ENCODE measurements at places on chromosomes 7 and 10.

DNA sequence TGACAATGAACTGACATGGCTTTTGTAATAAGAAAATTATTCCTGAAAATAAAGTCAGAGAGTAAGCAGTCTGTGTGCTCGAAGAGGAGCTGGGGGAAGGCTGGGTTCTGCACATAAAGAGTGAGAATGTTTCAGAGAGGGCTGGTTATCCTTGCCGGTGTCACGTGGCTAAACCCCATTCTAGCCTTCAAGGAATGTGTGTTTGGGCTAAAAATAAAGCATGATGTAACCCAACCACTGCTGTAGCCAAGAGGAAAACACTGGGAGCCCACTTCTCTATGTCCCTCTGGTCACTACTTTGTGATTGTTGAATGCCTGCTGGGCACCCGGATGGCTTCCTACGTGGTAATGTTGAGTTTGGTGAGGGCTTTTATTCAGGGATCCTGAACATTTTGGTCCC lies 23.5 kb downstream of the WDFY4 start:
- DNase-seq = no peak

GRCh38 chr7:55191926-55192692 lies 173.0 kb upstream of the LANCL2 start:
- DNase-seq = no peak

DNA sequence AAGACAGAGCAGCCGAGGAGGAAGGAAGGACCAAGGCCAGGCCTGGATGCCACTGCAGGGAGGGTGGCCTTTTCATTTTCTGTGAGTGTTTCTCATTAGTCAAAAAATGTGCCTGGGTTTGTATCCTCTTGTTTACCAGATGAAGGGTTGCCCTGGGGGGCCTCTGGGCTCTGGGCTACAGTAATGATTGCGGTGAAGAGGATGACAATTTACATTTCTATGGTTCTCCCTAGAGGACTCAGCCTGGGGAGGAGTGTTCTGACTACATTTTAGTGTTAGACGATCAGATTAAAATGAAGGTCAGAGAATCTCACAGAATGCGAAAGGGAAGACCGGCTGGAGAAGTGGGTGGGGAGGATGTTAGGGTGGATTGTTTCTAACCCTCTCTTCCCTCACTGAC lies 108.0 kb upstream of the KMT2C start:
- no peak for DNase-seq

DNA sequence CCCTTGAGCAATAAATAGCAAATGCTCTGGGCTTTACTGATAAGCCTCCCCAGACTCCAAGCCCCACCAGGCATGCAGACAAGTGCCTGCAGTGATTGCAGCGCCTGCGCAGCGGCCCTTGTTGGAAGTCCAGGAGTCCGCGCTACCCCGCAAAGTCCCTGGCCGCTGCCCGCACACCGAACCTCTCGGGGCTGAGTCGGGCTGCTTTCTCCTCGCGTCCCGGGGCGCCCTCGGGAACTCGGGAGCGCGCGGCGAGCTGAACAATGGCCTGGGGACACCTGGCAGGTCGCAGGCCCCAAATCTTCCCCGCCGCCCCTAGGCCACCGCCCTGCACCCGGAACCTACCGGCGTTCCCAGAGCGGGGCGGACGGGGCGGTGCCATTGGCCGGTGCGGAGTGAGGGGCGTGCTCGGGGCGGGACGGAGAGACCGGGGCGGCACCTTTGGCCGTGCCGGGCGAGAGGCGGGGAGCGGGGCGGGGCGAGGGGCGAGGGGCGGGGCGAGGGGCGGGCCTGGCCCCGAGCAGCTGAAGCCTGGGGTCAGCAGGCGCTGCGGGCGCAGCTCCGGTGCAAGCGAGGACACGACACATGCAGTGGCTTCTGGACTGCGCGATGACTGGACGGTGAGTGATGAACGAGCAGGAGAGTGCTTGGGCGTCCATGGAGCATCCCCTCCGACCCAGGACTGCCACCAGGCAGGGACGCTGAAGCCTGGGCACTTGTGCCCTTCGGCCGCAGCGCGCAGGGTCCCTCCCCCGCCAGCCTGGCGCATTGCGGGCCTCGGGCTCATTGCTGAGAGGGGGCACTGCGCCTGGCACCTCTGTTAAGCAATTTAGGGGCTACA lies at the start of gene RASSF4:
Gene RASSF4 (plus strand): TSS at position 556 of the 841 bp plus-strand sequence. CDS start 10,401 bp downstream, outside the sequence.
- peak; percentile 83 for DNase-seq

- no peak for DNase-seq
Measured at GRCh38 chr10:5666841-5667630, 641 bp upstream of the ASB13 start.

DNA sequence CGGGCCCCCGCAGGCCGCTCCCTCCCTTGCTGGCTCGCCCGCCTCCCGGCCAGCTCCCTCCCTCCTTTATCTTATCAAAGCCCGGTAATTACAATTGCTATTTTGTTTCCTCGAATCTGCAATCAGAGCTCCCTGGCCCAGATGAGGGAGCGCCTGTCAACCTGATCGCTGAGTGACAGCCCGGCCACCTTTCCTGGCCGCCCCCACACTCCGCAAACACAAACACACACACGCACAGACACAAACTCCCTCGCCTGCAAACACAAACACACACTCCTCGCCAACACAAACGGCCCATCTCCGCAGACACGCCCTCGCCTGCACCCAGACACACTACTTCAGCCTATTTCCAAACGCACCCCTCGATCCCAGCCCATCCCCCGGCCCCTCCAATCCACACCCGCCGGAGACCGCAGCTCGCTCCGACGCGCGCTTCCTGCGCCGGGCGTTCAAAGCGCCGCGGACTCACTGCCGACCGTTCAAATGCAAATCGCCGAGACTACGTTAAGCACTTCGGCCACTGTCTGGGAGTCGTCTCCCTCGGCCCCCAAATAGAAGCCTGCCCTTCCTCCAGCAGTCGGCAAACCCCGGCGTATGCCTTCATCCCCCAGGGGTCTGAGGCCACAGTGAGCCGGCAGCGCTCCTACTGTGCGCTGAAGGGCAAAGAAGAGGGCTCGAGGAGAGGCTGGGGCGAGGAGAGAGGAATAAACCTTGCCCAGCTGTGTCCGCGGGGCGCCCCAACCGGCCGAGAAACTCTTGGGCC lies 3.0 kb upstream of the FGF8 start:
- no peak for DNase-seq

DNA sequence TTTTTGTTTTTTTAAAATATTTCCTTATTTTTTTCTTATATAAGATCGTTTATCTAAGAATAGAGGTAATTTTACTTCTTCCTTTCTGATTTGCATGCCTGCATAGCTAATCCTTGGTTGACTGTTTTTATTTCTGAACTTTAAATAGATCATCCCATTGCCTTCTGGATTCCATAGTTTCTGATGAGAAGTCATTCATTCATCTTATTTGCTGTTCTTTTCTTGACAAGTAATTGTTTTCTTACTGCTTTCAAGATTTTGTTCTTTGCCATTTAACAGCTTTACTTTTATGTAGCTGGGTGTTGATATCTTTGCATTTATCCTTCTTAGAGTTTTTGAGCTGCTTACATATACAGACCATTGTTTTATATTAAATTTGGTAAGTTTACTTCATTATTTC lies 437.9 kb downstream of the SDK1 start:
- DNase-seq = no peak

DNA sequence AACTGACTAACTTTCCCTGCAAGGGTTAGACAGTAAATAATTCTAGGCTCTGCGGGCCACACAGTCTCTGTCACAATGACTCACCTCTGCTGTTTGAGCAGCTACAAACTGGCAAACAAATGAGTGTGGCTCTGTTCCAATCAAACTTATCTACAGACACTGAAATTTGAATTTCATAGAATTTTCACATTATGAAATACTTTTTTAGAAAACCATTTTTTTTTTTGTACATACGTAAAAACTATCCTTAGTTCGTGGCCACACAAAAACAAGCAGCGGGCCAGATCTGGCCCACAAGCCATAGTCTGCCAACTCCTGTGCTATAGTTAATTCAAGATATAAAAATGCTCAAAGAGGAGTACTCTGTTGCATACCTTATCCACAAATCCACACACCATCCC lies 32.6 kb downstream of the PIP4K2A start:
- DNase-seq = no peak

- no peak for DNase-seq
Measured at GRCh38 chr10:50345545-50345944, 94.2 kb upstream of the ASAH2 start.

- DNase-seq = no peak
Measured at GRCh38 chr10:120803972-120804371, 47.2 kb upstream of the WDR11 start.

DNA sequence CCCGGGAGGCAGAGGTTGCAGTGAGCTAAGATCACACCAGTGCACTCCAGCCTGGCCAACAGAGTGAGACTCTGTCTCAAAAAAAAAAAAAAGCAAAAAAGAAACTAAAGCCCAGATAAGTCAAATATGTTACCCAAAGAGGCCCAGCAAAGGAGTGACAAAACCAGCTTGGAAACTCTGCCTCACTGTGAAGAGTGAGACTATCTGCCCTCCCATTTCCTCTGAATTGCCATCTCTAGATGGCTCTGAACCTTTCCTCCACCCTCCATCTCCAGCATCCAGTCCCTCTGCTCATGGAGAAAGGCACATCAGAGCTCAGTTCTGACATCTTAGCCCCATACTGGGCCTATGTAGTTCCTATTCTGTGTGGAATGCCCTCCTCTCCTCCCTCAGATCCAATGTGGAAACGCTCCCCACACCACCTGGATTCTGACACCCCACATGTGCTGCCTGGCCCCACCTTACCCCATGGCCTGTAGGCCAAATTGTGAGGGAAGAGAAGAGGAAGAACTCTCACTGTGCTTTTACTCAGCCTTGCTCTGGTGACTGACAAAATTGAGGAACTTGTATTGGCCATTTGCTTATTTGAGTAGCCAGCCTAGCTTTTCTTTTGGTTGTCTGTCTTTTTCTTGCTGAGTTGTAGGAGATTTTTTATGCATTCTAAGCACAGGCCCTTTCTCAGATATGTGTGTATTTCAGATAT lies 18.0 kb upstream of the NUDCD3 start:
- no peak for DNase-seq

DNA sequence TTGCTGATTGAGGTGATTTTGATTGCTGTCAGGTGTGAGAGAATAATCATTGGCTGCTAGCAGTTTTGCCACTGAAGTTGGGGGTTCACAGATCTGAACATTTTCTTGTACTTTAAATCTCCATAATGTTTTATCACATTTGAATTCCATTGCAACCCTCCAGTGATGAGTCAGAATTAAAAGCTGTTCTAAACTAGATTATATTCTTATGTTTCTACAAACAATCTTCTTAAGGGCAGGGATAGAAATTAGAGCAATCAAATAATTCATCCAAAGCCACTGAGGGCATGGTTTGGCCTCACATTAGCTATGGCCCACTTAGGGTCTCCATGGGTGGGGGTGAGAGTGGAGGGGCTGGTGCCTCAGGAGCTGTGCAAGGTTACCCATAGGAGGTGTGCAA lies 53.0 kb upstream of the RPA3 start:
- no peak for DNase-seq

DNA sequence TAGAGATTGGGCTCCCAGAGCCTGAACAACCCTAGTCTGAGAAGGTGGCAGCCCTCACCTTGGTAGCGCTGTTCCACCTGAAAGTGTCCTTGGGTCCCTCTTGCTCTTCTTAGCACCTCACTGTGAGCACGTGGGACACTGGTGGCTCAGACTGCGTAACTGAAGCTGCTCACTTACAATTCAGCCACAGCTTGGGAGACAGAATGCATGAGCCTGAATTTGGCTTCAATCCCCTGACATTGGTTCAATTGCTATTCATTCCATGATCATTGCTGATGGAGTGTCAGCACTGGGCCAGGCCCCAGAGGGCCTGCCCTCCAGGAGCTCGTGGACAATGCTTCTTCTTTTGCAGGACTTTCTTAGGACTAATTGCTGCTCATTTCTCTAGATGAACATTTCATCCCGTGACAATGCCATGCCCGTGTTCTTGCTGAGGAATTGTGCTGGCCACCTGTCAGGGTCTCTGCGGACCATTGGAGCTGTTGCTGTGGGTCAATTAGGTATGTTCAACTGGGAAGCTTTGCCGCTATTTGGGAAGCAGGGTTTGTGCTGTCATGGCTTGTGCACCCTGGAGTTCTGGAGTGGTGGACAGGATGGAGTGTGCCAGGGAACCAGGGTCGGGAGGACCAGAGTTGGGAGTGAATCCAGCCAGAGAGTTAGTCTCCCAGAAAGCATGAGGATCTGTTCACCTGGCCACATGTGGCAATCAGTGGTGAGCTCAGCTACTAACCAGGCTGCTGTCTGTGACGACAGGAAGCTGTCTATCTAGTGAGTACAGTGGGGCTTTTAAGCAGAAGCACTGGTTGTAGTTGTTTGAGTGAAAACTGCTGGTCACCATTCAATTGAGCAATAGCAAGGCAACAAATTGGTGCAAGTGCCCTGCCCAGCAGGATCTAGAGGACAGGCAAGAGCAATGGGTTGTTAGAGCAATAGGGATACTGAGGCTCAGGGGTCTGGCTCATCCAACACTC lies 105.1 kb downstream of the WDFY4 start:
- no peak for DNase-seq

DNA sequence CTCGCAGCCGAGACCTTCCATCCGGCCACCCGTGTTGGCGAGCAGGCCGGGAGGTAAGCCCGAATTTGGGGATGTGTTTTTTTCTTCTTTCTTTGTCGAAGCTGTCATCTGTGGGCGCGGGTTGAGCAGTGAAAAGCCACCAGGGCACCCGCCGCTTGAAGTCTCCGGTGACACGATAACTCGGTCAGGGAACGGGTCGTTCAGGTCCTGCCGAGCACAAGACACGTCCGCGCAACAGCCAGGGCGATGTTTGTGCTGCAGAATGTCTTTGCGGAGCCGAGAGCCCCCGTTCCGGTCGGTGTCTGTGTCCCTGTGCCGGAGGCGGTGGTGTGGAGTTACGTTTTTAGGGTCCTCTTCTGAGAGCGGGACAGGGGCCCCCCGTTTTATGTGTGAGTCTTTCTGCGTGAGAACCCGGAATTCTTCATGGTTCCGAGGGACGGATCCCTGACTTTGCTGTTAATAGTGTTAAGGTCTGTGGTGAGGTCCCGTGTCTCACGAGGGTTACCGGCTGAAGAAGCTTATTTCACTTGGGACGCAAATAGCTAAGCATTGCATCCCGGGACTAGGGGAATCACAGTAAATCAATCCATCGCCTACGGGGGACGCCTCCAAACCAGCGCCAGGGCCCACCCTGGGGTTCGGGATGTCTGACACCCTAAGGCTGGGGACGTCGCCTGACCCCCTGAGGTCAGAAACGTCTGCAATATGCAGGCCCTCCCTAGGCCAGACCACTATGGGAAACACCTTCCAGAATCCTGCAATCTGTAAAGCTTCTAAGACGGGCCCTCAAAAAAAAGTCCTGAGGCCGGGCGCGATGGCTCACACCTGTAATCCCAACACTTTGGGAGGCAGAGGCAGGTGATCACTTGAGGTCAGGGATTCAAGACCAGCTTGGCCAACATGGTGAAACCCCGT lies 99.5 kb downstream of the ELFN1 start:
- no peak for DNase-seq

DNA sequence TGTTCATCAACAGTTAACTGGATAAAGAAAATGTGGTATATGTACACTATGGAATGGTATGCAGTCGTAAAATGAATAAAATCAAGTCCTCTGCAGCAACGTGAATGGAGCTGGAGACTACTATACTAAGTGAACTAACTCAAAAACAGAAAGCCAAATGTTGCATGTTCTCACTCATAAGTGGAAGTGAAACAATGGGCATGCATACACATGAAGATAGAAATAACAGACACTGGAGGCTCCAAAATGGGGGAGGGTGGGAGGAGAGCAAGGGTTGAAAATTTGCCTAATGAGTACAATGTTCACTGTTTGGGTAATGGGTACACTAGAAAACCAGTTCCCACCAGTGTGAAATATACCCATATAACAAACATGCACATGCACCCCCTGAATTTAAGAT lies 179.5 kb downstream of the ZWINT start:
- DNase-seq = no peak

Data from COLO829 (cell line).